ENCODE measurements at places on chromosomes 13 and 19. TPM values are rescaled to one million over a fixed set of nuclear protein-coding genes. Genes with fewer than 3 reads are reported as not detected.

Gene ZNF568
- total RNA-seq = 36.0 TPM

Gene CAPN12
- 0.38 TPM for total RNA-seq

Gene LHFPL6
- total RNA-seq = 88.5 TPM

Gene AKAP8L
- 125 TPM for total RNA-seq

Gene MEGF8
- 44.4 TPM for total RNA-seq

Gene METTL21C
- 2.9 TPM for total RNA-seq

Gene ZNF749
- total RNA-seq = 35.1 TPM

Gene CCDC70
- not detected for total RNA-seq

Gene PRR19
- total RNA-seq = not detected

Gene C19orf85
- not detected for total RNA-seq

Gene MYH14
- 29.9 TPM for total RNA-seq

Gene CLDND2
- not detected for total RNA-seq

Gene WDR87
- total RNA-seq = not detected

Gene PSG6
- not detected for total RNA-seq

Gene KLK3
- total RNA-seq = not detected

Gene SERTM1
- total RNA-seq = 7.9 TPM

Gene FXYD7
- 8.3 TPM for total RNA-seq

Gene ZNF43
- total RNA-seq = 42.9 TPM

Gene IFNL1
- not detected for total RNA-seq

Gene PROSER1
- 39.4 TPM for total RNA-seq

Gene DMWD
- 49.6 TPM for total RNA-seq

Gene CBY2
- total RNA-seq = not detected

Gene KCNN1
- 11.1 TPM for total RNA-seq

Gene CYP4F3
- total RNA-seq = 0.71 TPM

Gene ZNF547
- 3.4 TPM for total RNA-seq

Gene LILRA2
- not detected for total RNA-seq

Gene TPTE2
- total RNA-seq = not detected

Gene FRY
- total RNA-seq = 49.5 TPM

Gene GRIN2D
- 4.3 TPM for total RNA-seq

All from camera-type eye (tissue), 1 donor.